ENCODE measurements at places on chromosomes 6 and 20.

- DNase-seq = peak; percentile 14
These were observed 50.8 kb downstream of the KAT14 start for GRCh38 chr20:18188434-18188833.

GRCh38 chr6:112717401-112717800 lies 370.3 kb downstream of the RFPL4B start:
- no peak for DNase-seq

DNA sequence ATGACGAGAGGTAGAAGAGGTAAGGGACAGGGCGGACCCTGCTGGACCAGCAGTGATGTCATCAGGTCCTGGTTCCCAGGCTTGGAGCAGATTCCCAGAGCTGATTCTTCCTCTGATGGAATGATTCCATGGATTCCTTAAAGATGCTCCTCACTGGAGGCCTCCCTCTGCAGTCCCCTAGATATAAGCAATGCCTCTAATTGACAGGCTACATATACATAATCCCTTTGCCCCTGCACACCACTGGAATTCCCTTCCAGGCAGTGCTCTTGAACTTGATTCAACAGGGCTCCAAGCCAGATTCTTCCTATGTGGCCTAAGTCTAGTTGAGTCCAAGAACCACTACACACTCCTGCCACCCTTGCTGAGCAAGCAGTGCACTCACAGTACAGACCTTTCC lies 52.3 kb upstream of the L3MBTL3 start:
- no peak for DNase-seq

GRCh38 chr6:43517505-43518357 lies 842 bp downstream of the POLR1C start:
- no peak for DNase-seq

GRCh38 chr6:39905640-39905975 lies 28.7 kb downstream of the MOCS1 start:
- DNase-seq = no peak

DNA sequence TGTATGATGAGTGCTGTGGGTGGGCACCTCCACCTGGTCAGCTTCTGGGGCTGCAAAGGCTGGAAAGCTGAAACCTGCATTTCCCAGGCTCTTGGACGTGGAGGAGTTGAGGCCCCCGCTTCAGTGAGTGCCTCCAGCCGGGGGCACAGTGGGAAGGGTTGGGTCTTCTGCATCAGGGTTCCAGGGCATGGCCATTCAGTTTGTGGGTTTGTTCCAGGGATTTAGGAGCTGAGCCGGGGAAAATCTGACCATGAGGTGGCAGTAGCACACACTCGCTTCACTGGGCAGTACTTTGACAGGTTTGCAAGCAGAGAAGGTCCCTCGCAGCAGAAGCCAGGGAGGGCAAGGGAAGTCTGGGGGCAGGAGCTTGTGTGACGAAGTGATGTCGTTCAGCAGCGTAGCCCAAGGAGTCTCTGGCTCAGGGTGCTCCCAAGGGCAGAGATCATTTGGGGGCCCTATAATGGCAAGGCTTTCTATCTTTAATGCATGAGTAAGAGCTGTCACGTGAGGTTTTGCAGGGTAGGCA lies 69.5 kb upstream of the SULF2 start:
- no peak for DNase-seq

DNA sequence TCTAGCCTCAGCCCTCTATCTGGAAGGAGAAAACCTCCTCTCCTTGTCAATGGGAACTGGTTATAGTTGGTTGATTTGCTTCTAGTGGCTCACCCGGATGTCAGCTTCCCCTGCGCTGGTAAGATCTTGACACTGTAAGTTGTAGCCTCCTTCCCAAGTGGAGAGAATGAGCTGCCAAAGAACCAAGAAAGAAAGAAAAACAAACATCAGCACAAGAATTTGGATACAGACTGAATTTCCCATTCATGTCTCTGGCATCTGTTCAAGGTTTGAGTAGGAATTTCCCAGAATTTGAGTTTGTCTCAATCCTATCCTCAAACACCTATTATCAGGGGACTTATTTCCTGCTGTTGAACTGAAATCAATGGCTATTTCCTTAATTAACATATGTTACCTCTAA lies 44.1 kb downstream of the ELOVL2 start:
- peak; percentile 29 for DNase-seq

GRCh38 chr6:12479881-12480280 lies 189.7 kb downstream of the EDN1 start:
- DNase-seq = peak; percentile 70

DNA sequence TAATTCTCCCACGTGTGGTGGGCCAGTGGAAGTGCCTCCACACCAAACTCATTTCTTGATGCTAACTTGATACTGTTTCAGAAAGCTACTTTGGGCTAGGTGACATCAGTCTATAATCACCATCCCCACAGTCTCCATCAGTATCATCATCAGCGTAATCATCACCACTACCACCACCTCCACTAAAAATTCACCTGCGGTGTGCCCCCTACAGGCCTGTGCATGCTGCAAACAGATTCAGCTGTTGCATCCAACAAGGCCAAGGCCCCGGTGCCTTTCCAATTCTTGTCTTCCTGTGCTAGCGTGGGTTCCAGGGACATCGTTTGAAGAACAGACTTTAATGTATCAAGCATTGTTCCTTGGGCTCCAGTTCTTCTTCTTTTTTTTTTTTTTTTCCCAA lies 201.3 kb upstream of the EXOC2 start:
- no peak for DNase-seq

- no peak for DNase-seq
These were observed 262.0 kb upstream of the RIN2 start for GRCh38 chr20:19495905-19496703.

- no peak for DNase-seq
These were observed 222.8 kb downstream of the UST start for GRCh38 chr6:148969603-148970061.

All from fibroblast of skin of left biceps (primary cell).